ENCODE measurements at places on chromosomes 5 and 9.
A peak's percentile ranks its signal among the peaks of the same experiment; 100 is the strongest.

- DNase-seq, result no peak
Measured at GRCh38 chr5:109899163-109899535, 209.4 kb downstream of the MAN2A1 start.

DNA sequence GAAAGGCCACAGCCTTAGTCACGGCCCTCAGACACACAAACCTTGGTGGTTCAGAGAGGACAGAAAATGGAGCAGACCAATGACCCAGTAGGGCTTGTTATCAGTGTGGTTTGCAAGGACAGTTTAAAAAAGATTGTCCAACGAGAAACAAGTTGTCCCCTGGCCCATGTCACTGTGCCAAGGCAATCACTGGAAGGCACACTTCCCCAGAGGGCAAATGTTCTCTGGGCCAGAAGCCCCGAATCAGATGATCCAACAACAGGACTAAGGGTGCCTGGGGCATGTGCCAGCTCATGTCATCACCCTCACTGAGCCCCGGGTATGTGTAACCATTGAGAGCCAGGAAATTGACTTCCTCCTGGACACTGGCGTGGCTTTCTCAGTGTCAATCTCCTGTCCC is 950.1 kb upstream of the CTNND2 start:
- DNase-seq, result no peak

DNA sequence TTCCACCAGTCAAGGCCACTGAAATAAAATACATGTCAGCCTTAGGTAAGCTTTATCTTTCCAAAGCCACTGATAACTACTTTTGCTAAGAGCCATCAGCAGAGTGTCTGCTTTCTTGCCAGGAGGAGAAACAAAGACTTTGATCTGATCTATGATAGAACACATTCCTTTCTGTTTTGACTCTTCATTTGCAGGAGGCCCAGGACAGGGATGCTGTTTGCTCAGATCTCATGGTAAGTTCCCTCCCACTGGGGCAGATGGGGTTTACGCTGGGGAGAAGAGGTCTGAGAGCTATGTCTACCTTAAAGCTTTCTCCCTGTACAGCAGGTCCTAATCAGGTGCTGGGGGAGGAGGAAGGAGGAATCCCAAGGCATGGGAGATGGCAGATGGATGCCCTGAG is 497.6 kb downstream of the NTRK2 start:
- no peak for DNase-seq

GRCh38 chr9:19624519-19624918 is 164.3 kb downstream of the SLC24A2 start:
- DNase-seq, result peak; percentile 70

DNA sequence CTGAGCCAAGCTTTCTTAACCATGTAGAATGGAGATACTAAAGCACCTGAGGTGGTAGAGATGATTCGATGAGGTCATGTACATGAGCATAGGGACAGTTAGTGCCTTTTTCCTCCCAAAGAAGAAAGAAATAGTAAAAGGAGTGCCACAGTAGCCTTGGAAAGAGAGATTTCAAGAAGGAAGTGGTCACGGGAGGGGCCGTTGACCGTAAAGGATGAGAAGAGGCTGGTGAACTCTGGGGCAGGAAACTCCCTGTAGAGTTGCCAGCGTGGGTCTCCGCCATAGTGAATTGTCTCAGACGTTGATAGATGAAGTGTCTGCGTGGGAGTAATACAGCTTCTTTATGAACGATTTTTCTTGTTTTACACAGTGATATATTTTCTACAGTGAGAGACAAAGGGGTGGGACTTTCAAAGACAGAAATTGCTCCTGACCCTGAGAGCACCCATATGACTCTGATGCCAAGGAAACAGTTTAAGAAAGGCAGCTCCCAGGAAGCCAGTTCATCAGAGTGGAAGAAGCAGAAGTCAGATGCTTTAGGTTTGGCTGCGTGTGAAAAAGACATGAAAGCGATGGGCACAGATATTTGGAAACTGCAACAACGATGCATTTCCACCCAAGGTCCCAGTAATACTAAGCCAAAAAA is 41.3 kb downstream of the UGCG start:
- no peak for DNase-seq

- no peak for DNase-seq
Measured at GRCh38 chr5:169301386-169301934, 521 bp upstream of the SLIT3 start.

DNA sequence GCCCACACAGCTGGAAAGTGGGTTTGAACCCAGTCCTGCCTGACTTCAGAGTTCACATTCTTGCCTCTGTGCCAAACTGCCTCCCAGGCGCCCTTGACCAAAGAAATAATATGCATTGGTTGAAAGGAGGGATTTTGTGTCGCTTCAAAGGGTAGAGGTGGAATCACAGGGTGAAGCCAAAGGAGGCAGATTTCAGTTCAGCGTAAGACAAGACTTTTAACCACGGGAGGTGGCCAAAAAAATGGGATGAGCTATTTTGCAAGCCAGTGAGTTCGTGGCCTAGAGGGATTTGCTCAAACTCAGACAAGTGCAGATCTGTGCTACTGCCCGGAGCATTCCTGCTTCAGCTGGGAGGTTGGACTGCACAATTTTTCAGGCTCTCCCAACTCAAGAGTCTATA is 57.6 kb upstream of the RANBP3L start:
- no peak for DNase-seq

DNA sequence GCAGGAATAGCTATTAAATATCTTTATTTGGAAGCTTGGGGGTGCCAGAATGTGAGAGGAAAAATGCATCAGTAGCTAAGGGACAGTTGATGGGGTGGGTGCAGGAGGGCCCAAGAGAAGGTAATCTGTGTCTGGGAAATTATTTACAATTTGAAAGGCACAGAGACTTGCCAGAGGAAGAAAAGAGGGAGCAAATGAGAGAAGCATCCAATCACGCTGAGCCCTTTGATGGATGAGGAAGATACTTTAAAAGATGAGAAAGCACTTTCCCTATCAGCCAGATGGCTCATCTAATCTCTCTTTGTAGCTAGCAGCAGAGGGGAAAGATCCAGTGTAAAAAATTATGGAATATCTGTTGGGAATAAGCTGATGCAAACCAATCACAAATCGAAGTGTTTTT is 57.0 kb upstream of the ABCA1 start:
- no peak for DNase-seq

GRCh38 chr9:3012842-3013241 is 168.9 kb upstream of the PUM3 start:
- no peak for DNase-seq

- no peak for DNase-seq
Measured at GRCh38 chr5:36664766-36665165, 58.4 kb downstream of the SLC1A3 start.

- peak; percentile 32 for DNase-seq
Measured at GRCh38 chr5:111072949-111073682, 1.6 kb downstream of the TSLP start.

DNA sequence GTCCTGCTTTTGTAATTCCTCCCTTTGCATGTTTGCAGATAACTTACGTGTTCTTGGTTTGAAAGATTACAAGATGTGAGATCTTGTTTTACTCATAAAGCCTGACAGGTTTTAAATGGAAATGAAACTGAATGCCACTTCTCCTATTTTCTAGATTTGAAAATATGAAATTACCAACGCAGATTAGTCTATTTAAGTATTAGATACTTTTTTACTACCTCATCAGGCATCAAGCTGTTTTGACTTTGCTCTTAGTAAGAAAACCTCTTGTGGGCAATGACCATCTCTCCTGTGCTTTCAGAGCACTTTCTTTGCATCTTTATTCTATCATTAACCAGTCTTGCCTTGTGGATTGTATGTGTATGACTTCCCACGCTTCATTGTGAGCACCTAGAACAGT is 3.5 kb downstream of the DMXL1 start:
- no peak for DNase-seq

- no peak for DNase-seq
Measured at GRCh38 chr9:19026375-19026774, 6.6 kb downstream of the SAXO1 start.

GRCh38 chr5:139079225-139079990 is 118.8 kb downstream of the SIL1 start:
- no peak for DNase-seq

GRCh38 chr9:81225596-81225995 is 463.8 kb downstream of the TLE1 start:
- DNase-seq, result no peak

- DNase-seq, result no peak
Measured at GRCh38 chr5:57137401-57137800, 36.5 kb upstream of the GPBP1 start.

DNA sequence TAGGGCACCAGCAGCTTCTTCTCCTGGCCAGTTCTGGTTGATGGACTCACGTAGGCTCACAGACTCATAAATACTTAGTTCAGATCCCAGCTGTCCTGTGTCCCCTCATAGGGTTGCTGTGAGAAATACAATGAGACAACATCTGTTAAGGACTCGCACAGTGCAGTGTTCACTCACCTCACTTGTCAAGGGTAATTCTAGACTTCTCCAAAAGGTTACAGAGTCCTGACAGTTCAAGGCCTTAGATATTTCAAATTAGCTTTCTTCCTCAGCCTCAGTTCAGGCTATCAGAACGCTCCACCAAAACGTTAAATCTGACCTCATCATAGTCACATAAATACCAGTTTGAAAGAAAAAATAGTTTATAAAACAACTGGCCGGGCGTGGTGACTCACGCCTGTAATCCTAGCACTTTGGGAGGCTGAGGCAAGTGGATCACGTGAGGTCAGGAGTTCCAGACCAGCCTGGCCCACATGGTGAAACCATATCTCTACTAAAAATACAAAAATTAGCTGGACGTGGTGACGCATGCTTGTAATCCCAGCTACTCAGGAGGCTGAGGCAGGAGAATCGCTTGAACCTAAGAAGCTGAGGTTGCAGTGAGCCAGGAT is 106.3 kb downstream of the UGCG start:
- DNase-seq, result no peak

GRCh38 chr5:133372293-133372937 is 239.9 kb downstream of the FSTL4 start:
- DNase-seq, result no peak

GRCh38 chr9:134134949-134135342 is 936 bp upstream of the WDR5 start:
- DNase-seq, result no peak

- no peak for DNase-seq
Measured at GRCh38 chr5:150197476-150197875, 7.6 kb downstream of the SLC6A7 start.

DNA sequence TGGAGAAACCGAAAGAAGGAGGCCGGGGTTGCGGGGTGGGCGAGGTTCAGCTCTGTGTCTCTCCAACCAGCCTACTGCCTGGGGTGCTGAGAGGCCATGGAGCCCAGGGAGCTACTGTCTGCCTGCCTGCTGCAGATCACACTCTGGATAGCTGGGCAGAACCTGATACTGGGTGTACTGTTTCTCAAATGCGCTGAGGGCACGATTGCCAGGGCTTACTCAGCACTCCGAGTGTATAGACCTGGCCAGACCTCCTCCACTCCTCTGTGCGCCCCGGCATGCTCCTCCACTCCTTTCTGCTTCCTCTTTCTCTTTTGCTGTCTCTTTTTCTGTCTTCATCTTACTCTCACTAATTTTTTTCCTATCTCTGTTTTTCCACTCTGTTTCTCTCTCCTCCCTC is 215.1 kb downstream of the PAPPA start:
- no peak for DNase-seq

DNA sequence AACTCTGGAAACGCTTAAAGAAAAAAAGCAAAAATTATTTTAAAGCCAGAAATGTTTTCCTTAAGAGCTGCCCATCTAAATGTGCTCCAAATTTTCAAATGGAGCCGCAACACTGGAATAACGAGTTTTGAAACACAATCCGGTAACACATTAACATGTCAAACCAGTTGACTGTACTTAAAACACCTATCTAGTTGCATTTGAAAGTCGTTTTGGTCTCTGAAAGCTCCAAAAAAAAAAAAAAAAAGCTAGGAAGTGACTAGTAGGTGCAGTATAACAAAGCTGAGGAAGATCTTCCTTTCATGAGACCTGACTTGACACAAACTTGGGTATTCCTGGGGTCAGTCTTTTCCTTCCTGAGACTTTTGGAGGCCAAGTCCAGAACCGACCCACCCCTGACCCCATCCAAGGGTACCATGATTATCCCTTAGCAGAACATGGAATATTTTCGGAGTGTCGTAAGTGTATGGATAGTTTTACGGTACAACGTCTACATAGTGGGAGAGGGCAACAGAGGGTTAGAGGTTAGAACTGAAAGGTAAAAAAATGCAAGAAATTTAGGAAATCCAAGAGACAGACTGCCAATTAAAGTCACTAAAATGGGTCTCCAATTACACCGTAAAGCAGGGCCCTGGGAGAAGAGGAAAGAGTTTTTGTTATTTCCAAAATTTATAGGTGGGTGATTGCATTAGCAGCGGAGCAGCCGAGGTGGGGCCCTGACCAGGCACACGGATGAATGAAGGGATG is 812 bp downstream of the CETN3 start:
- peak; percentile 45 for DNase-seq

GRCh38 chr9:37987467-37987981 is 81.5 kb downstream of the SHB start:
- no peak for DNase-seq

DNA sequence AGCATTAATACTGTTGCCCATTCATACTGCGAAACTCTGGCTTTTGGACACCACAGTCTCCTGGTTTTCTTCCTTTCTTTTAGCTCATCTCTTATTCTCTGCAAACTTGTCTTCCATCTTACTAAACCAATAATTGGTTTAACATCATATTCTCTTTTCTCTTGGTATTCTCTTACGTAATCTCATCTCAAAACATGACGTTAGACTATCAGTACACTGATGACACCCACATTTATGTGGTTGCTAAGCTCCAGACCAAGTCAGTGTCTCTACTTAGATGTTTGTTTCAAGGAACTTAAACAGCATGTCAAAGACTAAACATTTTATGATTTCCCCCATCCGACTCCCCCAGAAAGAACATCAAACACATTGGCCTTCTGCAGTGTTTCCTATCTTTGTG is 2.1 kb downstream of the PRRC1 start:
- DNase-seq, result no peak

DNA sequence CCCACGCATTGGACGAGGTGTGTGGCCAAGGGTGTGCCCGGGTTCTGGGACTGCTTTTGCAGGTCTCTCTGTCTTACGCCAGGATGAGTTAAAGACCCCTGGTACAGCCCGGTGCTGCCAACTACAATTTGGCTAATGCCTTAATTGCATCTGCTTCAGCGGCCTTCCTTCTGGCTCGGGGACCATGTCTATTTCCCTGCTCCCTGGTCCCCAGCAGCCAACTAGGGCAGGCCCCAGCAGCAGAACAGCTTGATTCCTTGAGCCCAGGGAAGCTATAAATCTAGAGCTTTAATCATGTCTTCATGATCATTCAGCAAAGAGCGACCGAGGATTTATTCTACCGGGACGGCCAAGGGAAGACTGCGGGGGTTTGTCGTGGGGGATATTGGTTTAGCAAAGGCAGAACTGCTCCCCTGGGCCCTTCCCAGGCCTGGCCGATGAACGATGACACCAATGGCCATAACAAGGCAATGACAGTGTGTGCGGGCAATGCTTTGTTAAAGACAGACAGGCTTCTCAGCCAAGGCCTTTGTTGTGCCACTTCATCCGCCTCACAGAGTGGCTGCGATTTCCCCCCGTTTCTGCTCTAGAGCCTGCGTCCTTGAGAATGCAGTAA is 51.4 kb downstream of the CFAP77 start:
- no peak for DNase-seq

DNA sequence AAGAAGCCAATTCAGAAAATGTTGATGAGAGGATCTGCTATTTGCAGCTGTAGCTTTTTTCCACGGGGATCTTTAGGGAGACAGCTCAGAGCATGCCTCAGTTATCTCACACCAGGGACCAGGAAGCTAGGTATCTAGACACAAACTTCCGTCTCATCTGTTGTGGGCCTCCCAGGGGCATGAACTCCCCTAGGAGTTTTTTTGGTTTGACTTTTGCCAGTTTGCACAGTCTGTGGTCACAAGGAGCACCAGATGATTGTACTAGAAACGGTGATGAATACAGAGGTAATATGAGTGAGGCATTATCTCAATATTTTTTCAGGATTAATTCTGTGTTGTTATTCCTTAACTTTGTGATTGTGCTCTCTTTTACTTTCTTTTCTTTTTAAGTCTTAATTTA is 533.2 kb upstream of the SEMA6A start:
- no peak for DNase-seq
